ENCODE measurements at places on chromosomes 1 and 21.

DNA sequence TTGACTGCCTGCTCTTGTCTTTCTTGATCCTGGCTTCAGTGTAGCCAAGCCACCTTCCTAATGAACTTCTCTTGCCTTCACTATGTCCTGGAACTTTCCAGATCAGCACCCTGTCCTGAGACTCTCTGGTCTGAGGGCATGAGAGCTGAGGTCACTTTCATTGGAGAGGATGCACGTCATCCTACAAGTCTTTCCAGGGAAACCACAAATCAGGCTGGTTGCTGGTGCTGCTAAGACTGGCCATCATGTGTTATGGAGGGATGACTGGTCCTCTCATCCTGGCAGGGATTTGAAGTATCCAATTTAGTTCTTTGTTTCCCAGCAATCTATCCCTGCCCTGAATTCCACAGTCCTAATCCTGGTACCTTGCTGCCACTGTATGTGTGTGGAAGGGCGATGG, 228.6 kb downstream of the GPATCH2 start:
- DNase-seq: no peak

DNA sequence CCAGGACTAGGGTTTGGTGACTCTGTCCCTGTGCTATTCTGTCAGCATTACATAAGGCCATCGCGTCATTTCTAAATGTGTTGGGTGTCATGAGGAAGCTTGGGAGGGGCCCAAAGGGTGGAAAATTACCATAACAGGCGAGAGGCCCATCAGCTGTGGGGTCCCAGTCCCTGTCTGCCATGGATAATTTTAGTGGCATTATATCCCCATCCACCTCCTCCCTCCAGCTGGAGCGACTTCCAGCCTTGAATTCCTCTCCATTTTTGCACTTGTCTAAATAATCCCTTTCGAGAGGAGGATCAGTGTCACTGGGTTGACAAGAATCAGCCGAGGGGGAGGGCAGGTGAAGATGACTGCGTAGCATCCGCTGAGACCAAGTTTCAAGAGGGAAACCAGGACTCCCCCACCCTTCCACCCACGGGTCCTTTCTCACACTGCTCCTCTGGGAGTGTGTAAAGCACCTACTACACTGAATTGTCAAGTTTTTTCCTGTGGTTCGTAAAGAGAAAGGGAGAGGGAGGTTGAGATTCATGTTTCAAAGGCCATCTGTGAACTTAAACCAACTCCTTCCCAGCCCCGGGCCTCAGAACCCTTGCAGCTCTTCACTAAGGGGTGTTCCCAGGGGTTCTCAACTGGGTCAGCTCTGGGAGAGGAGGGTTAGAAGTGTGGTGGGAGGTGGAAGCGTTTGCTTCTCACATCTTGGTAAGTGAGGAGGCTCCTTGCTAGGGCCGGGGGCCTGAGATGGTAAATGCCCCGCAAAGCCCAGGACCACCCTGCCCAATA, 29.2 kb downstream of the VASH2 start:
- no peak for DNase-seq

GRCh38 chr1:81802707-81803430, 2.1 kb downstream of the ADGRL2 start:
- no peak for DNase-seq

DNA sequence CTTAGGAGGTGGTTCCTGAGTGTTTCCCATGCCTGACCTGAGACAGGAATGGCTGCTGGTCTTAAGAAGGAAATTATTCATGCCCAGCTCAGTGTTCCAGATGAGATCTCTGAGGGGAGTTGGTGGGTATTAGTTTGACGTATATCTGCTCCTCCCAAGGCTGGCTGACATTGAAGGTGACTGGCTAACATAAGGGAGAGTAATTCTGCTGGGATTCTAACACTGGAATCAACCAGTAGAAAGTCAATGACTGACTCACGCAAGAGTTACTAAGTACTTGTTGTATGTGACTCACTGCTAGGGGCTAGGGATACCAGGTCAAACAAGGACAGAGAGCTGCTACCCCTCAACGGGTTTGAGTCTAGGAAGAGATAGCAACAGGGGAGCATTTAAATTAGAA, 177.3 kb downstream of the CACNA1E start:
- DNase-seq: no peak

- no peak for DNase-seq
Observed at GRCh38 chr21:39961251-39961650, 94.0 kb downstream of the PCP4 start.

DNA sequence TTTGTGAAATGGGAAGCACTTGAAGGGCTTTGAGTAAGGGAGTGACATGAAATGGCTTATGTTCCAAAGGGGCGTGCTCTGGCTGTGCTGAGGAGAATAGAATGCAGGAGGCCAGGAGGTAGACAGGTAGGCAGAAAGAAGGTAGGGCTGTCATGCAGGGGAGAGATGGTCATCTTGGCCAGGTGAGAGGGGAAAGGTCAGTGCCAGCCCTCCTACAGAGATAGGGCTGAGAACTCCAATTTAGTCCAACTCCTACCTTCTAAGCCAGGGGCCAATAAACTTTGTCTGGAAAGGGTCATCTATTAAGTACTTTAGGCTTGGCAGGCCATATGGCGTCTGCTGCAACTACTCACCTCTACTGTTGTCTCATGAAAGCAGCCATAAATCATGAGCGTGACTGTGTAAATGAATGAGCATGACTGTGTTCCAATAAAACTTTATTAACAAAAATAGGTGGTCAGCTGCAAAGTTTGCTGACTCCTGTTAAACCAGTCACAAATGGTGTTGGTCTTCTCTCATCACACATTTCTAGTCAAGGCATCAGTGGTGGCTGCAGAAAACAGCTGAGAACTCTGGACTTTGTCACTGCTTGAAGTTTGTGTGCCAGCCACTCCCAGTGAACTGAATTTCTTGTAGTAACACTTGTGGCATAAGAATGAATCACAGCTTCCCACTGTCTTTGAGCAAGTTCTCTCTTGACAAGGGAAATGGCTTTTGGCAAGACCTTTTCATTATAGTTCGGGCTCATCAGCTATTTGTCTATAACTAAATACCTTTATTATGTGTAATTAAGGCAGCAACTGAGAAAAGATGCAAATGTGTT, 32.0 kb upstream of the CD2 start:
- DNase-seq: no peak

- no peak for DNase-seq
Observed at GRCh38 chr1:201753492-201753891, 75.5 kb upstream of the IPO9 start.

GRCh38 chr1:26160527-26161414, 1.9 kb downstream of the FAM110D start:
- DNase-seq: no peak

DNA sequence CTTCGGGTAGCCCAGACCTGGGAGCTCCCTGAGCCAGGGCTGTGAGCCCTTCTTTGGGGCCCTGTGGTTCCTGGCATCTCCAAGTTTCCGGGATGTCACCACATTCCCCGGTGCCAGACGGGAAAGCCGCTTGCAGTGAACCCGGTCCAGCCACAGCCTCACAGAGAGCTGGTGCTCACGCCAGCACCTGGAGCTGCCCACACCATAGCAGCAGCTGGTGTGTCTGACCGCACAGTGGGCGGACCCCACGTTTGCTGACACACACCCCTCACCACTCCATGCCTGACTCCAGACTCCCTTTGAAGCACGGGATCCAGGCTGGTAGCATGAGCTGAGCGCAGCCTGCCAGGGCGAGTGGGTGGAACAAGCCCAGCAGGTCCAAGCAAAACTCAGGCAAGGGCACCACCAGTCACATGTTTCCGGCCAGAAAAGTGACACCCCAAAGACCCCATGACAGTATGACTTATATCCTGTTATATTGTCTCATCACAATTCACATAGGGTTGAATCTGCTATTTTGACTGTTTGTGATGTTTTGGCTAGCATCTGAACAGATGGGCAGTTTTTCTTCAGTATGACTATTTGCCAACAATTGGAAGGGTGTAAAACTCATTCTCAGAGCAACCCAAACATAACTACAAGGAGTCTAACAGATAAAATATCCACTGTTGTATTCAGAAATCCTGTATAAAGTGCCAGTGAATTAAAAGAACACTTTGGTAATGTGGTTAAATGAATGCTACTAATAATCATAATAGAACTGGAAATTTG, 285.4 kb downstream of the SMYD3 start:
- DNase-seq: no peak

- no peak for DNase-seq
Observed at GRCh38 chr1:232921381-232921780, 29.0 kb upstream of the NTPCR start.

GRCh38 chr1:202745323-202745888, 35.2 kb upstream of the SYT2 start:
- no peak for DNase-seq

DNA sequence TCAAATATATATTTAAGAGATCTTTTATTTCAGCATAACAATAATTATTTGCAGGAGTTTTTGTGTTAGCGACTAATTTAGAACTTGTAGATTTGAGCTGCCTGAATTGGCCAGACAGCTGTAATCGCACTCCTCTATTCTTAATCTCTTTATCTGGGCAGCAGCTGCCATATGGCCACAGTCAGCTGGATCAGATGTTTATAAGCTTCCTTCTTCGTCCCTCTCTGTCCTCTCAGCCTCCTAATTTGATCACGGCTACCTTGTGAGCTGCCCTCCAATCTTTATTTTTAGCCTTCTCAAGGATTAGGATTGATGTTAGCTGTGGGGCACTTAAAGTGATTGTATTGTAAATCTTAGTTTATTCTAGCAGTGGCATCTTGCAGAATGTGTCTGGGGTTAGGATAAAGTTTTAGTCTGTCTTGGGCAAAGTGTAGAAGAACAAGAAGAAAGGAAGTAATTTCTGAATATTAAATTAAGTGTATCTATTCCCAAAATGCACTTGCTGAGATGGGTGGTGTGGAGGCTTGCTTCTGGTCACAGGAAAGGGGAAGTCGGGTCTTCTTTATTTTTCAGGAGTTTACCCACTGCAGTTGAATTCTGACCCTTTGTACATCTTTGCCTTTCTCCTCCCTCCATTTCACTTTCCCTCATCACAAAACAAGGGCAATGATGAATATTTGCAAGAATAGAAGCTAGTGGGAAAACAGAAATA, 1.1 kb downstream of the ZBTB18 start:
- no peak for DNase-seq

GRCh38 chr1:8506995-8507615, 189.2 kb downstream of the SLC45A1 start:
- no peak for DNase-seq

DNA sequence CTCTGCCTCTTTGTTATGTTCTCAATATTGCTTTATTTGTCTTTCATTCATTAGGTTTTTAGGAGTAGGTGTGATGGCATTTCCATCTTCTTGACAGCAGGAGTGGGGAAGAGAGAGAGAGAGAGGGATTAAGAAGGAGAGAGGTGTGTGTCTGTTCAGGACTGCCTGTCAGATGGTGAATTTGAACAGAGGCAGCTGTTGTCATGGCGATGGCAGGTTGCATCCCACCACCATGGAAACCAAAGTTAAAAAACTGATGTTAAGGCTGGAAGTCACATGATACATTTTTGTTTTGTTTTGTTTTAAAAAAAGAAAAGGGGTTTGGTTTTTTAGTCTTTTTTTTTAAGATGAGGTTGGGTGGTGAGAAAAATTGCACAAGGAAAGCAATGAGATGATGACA, 18.3 kb downstream of the CACNA1E start:
- DNase-seq: no peak

- DNase-seq: no peak
Observed at GRCh38 chr1:17137441-17137840, 18.2 kb upstream of the PADI2 start.

GRCh38 chr1:243505986-243506689, 250.3 kb downstream of the SDCCAG8 start:
- no peak for DNase-seq
